ENCODE measurements at places on chromosomes 2 and 18. TPM values are rescaled to one million over a fixed set of nuclear protein-coding genes. Genes with fewer than 3 reads are reported as not detected.
A peak's percentile ranks its signal among the peaks of the same experiment; 100 is the strongest.

DNA sequence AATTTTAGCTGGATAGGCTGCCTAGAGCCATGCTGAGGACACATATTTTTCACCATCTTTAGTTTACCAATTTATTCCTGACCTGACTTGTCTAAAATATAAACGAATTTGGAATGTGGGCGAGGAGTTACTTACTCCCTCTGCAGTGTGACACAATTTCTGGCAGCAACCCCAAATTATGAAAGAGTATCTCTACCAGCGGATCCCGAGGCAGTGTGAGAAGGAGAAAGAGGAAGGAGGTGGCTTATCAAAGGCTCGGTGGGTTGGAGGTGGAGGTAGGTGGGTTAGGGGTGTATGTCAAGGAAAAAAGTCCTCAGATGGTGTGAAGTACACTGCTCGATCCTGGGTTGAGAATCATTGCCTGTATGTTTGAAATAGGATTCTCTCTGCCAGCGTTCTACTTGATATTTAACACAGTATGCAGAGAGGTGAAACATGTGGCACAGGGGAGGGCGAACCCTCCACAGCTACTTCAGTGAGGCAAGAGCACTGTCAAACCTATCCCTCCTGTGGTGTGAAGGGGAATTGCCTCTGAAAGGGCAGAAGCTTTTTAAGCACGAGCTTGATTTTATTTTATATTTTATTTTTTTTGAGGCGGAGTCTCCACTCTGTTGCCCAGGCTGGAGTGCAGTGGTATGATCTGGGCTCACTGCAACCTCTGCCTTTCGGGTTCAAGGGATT is 76.0 kb downstream of the RFTN2 start:
- no peak overlapping the region for H3K4me3 ChIP-seq
- no peak for DNase-seq
- H3K36me3 ChIP-seq: peaks cover 29% of the 10 kb centered on the region
- peak overlapping the region; percentile 38 for H3K27ac ChIP-seq
- no peaks in the 10 kb centered on the region for H3K27me3 ChIP-seq

DNA sequence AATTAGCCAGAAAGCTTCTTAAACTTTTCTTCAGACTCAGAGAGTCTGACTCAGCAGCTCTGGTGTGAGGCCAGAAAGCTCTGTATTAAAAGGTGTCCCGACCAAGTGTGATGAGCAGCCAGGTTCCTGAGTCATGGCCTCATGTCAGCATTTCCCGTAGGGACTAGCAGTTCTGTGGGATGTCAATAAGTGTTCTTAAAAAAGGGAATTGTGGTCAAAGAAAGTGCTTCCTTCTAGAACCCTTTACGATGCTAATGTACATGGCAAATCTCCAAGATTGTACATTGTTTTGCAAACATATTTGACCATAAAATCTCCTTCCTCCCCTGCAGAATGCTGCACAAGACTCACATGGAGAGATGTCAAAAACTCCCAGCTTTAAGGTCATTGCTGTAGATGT is 80.1 kb downstream of the PLA2R1 start:
- no peak overlapping the region for H3K27ac ChIP-seq
- no peaks in the 10 kb centered on the region for H3K27me3 ChIP-seq
- H3K4me1 ChIP-seq: no peaks in the 10 kb centered on the region
- no peaks in the 10 kb centered on the region for H3K36me3 ChIP-seq

DNA sequence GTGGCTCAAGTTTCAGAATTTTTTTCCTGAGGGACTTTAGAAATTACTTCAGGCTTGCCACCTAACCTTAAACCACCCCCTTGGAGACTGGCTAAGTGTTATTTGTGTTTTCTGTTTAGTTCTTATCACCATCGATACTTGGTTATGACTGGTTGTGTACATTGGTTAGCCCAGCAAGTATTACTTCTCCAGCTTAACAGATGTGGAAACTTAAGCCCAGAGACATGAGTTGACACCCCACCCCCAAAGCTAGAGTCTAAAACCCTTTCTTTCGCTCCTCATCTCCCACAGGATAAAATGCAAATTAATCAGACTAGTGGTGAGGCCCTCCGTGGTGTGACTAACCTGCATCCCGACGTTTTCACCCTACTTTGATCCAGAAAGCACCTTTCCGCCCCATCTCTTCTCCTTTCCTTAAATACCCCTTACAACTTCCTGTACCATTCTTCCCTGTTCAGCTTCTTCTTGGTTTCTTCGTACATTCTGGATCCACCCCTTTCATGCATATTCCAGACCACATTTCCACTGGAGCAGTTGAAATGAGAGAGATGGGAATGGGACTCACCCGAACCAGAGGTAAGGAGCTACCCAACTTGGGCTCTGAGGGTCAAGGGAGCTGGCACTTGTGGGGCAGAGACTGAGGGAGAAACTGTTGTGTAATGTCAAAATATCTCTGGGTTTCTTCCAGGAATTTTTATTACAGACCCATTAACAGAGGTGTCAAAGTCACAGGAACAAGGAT is 819 bp upstream of the MAP3K2 start:
- peak overlapping the region; percentile 84 for H3K4me3 ChIP-seq
- no peak for DNase-seq
- peaks cover 4% of the 10 kb centered on the region for H3K36me3 ChIP-seq
- peaks cover 39% of the 10 kb centered on the region for H3K4me1 ChIP-seq

GRCh38 chr18:6763524-6763923 is 34.0 kb downstream of the ARHGAP28 start:
- no peaks in the 10 kb centered on the region for H3K27me3 ChIP-seq
- peaks cover 20% of the 10 kb centered on the region for H3K4me1 ChIP-seq
- DNase-seq: no peak
- H3K36me3 ChIP-seq: peaks cover 10% of the 10 kb centered on the region
- H3K27ac ChIP-seq: no peak overlapping the region
- no peak overlapping the region for H3K4me3 ChIP-seq

GRCh38 chr2:8409461-8410260 is 272.2 kb upstream of the ID2 start:
- no peak overlapping the region for H3K4me3 ChIP-seq
- no peak for DNase-seq
- H3K4me1 ChIP-seq: peaks cover 10% of the 10 kb centered on the region
- no peak overlapping the region for H3K27ac ChIP-seq
- no peaks in the 10 kb centered on the region for H3K27me3 ChIP-seq

MRPL19 gene
- 64.5 TPM for total RNA-seq

- no peak for DNase-seq
- peaks cover 27% of the 10 kb centered on the region for H3K4me1 ChIP-seq
- H3K27me3 ChIP-seq: no peaks in the 10 kb centered on the region
- no peaks in the 10 kb centered on the region for H3K36me3 ChIP-seq
Observed at GRCh38 chr18:61546590-61546989, 213.4 kb downstream of the CDH20 start.

DNA sequence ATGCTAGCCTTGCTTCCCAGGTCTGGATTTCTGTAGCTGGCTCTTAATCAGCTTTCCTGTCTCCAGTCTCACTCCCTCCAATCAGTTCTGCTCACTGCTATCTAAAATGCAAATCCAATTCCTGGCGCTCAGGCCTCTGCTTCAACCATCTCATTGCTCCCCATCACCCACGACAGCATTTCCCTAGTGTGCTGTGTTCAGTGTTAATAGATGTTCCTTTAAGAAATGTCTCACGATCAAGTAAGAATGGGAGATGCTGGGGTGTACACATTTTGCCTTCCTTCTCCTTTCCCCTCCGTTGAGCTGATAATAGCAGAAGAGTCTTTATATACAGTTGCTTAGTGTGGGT is 1.6 kb upstream of the PUM2 start:
- peaks cover 2% of the 10 kb centered on the region for H3K36me3 ChIP-seq
- H3K4me3 ChIP-seq: no peak overlapping the region
- H3K27ac ChIP-seq: no peak overlapping the region
- H3K27me3 ChIP-seq: no peaks in the 10 kb centered on the region
- peaks cover 21% of the 10 kb centered on the region for H3K4me1 ChIP-seq

DNA sequence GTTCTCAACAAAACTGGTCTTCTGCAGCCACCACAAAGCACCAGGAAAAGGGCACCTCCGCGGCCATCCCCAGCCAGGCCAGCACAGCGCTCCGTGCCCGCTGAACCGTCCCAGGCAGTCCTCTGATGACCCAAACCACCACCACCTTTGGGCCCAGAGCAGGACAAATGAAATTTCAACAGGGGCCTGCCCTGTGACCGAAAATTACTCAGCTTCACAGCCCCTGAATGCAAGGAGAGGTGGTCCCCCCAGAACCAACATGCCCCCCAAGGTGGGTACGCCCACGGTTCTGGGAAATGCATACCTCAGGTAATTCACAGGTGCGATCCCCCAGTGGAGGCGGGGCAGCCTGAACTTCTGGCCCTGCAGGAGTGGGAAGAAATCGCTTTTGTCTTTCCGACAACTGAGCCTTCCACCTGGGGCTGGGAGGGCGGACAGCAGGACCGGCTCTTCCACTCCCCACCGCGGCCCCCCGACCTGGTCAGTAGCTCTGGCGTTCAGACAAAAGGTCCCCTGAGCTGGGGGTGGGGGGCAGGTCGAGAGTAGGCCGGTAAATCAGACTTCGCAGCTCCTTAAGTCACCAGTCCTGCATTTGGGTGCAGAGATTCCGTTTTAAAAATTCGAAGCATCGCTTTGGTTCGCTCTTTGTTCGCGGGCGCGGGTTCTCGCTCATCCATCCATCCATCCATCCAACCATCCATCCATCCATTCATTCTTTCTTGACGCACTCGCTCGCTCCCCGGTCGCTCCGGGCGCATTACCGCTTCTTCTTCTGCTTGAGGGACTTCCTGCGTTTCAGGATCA is 1.4 kb downstream of the ARL4C start:
- peaks cover 41% of the 10 kb centered on the region for H3K4me1 ChIP-seq
- H3K27me3 ChIP-seq: peaks cover 29% of the 10 kb centered on the region
- peak overlapping the region; percentile 93 for H3K4me3 ChIP-seq
- peak overlapping the region; percentile 95 for H3K27ac ChIP-seq
- H3K36me3 ChIP-seq: peaks cover 2% of the 10 kb centered on the region
- DNase-seq: no peak

DNA sequence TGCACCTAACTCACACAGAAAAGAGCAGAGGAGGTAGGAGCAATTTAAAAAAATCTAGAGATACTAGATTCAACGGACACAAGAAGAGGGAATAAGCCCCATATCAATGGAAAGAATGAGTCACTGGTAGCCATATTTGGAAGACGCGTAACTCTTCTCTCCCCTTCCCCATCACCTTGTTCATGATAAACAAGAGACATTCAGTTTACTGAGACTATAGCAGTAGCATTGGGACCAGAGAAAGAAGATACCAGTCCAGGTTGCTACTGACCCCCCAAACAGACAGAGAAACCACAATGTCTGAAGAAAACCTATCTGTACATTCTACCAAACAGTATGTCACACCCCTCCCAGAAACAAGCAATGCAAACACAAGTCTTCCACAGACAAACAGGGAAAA is 81.1 kb downstream of the SLC66A3 start:
- no peak for DNase-seq
- no peaks in the 10 kb centered on the region for H3K27me3 ChIP-seq
- no peak overlapping the region for H3K4me3 ChIP-seq
- no peaks in the 10 kb centered on the region for H3K4me1 ChIP-seq
- H3K27ac ChIP-seq: no peak overlapping the region

NAB1 gene
- 48.8 TPM for total RNA-seq

- no peaks in the 10 kb centered on the region for H3K36me3 ChIP-seq
- DNase-seq: no peak
- no peaks in the 10 kb centered on the region for H3K4me1 ChIP-seq
- H3K4me3 ChIP-seq: no peak overlapping the region
- no peaks in the 10 kb centered on the region for H3K27me3 ChIP-seq
Observed at GRCh38 chr2:46800625-46801349, 114.8 kb downstream of the MCFD2 start.

LYPD1 gene
- 17.4 TPM for total RNA-seq

DNA sequence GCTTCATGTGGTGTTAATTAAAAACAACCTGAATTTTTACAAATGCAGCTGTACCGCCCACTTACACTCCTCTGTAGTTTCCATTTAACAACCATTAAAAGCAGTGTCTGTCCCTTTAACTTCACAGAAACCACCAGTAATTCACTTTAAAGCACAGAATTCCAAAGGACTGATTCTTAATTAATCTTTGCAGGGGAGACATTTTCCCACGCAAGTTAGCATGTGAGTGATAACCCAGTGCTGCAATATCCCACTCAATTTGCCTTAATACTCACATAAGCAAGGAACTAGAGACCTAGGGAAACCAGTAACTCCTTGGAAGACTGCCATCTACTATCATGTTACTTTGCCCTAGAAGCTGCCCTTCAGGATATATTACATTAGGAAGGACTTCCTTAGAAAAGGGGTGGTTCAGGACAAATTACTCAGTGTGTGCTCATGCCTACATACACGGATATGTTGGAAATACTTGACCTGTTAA is 102.3 kb downstream of the OSR1 start:
- no peak overlapping the region for H3K27ac ChIP-seq
- no peaks in the 10 kb centered on the region for H3K36me3 ChIP-seq
- no peaks in the 10 kb centered on the region for H3K4me1 ChIP-seq
- H3K4me3 ChIP-seq: no peak overlapping the region

- no peaks in the 10 kb centered on the region for H3K4me1 ChIP-seq
- no peak overlapping the region for H3K27ac ChIP-seq
- no peak overlapping the region for H3K4me3 ChIP-seq
- DNase-seq: no peak
- no peaks in the 10 kb centered on the region for H3K36me3 ChIP-seq
Observed at GRCh38 chr2:126614524-126615227, 41.3 kb upstream of the GYPC start.

DNA sequence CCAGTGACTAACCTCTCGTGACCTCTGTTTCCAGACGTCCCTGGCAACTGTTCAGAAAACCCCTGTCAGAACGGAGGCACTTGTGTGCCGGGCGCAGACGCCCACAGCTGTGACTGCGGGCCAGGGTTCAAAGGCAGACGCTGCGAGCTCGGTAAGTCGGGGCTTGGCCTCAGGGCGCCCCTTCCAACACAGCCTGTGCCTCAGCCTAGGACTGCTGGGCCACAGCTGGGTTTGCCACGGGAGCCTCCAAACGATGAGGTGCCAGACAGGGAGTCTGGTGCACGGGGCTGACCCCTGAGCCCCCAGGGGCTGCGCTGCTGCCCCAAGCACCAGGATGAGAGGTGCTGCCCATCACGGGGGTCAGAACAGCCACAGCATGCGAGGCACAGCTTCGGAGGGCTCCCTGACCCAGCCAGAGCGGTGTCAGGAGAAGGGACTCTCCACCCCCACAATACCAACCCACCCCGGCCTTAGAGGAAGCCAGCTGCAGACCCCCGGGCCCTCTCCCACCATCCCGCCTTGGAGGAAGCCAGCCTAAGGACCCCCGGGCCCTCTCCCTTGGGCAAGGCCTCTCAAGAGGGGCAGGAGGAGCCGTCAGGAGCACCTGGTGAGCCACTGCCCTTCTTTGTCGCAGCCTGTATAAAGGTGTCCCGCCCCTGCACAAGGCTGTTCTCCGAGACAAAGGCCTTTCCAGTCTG is 20.3 kb downstream of the MTERF4 start:
- DNase-seq: no peak
- H3K27me3 ChIP-seq: no peaks in the 10 kb centered on the region
- peaks cover 22% of the 10 kb centered on the region for H3K36me3 ChIP-seq
- no peaks in the 10 kb centered on the region for H3K4me1 ChIP-seq

NOSTRIN gene
- not detected for total RNA-seq
